ENCODE measurements at places on chromosomes 2 and 18. TPM values are rescaled to one million over a fixed set of nuclear protein-coding genes. Genes with fewer than 3 reads are reported as not detected.
A peak's percentile ranks its signal among the peaks of the same experiment; 100 is the strongest.

XDH gene
- total RNA-seq = 0.27 TPM

- H3K27me3 ChIP-seq = peaks cover 6% of the 10 kb centered on the region
- no peak overlapping the region for H3K27ac ChIP-seq
- DNase-seq = no peak
- no peaks in the 10 kb centered on the region for H3K36me3 ChIP-seq
- H3K4me3 ChIP-seq = no peak overlapping the region
Observed at GRCh38 chr2:1809726-1810125, 65.4 kb upstream of the PXDN start.

DNA sequence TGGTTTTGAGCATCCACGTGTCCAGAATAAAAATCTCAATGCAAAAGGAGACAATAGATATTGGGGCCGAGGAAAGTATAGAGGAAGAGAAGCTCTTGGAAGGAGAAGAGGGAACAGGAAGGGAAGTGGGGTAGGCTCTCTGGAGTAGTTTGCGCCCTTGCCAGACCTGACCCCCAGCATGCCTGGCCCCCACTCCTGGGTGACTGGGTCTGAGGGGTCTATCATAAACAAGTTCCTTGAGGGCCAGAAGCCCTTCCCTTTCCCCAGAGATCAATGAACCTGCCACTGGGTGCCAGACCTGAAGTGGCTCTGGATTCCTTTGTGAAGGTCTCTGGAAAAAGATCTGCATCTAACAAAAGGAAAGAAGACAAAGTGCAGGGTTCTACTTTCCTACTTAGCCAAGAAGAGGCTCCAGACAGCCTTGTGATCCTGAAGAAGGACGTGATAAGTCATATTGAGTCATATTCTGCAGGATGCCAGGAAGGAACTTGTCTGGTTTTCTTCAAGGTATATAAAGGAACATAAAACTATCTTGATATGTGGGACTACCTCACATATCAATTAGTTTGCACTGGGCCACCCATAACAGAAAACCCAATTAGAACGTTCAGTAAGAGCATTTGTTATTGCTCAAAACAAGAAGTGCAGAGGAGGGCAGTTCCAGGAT is 18.7 kb upstream of the ATOH8 start:
- H3K36me3 ChIP-seq = no peaks in the 10 kb centered on the region
- H3K27me3 ChIP-seq = no peaks in the 10 kb centered on the region
- DNase-seq = no peak
- H3K4me1 ChIP-seq = peaks cover 26% of the 10 kb centered on the region
- no peak overlapping the region for H3K4me3 ChIP-seq

RUFY4 gene
- not detected for total RNA-seq

- no peak overlapping the region for H3K27ac ChIP-seq
- no peak for DNase-seq
- no peaks in the 10 kb centered on the region for H3K36me3 ChIP-seq
- no peaks in the 10 kb centered on the region for H3K4me1 ChIP-seq
Observed at GRCh38 chr18:13175754-13176210, 42.8 kb upstream of the LDLRAD4 start.

- H3K36me3 ChIP-seq = peaks cover 66% of the 10 kb centered on the region
- DNase-seq = no peak
- peaks cover 17% of the 10 kb centered on the region for H3K4me1 ChIP-seq
- H3K27ac ChIP-seq = no peak overlapping the region
- no peaks in the 10 kb centered on the region for H3K27me3 ChIP-seq
- H3K4me3 ChIP-seq = no peak overlapping the region
Observed at GRCh38 chr18:58338961-58339592, 289.8 kb downstream of the ALPK2 start.

RGPD3 gene
- 0.21 TPM for total RNA-seq

DNA sequence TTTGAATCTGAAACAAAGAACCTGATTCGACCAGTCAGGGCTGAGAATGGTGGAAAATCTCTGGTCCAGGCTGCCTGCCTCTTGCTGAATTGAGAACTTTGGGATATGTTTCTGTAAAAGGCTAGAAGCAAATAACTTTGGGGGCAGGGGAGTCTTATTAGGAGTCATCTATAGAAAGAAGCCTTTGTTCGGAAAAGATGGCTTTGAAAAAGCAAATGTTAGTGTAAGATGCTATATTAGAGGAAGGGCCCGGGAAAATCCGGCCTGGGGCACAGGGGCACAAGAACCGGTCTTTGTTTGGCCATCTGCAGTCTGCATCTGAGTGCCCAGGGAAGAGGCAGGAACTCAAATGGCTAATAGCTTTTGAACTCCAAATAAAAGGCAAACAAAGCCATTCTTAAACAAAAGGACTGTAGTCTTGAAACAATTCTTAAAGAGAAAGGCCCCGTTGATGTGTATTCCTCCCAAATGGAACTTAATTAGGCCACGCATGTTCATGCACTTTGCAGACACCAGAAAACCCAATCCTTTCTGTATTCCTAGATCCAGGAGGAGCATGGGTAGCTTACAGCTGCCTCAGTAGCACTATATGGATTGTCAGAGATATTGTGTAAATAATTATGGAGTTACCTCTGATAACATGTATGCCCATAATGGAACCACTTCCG is 180.0 kb upstream of the ARL4C start:
- H3K27me3 ChIP-seq = no peaks in the 10 kb centered on the region
- H3K4me1 ChIP-seq = peaks cover 16% of the 10 kb centered on the region
- H3K4me3 ChIP-seq = no peak overlapping the region
- no peak overlapping the region for H3K27ac ChIP-seq
- no peak for DNase-seq

NCKAP5 gene
- total RNA-seq = 34.6 TPM

NEUROD1 gene
- not detected for total RNA-seq

DNA sequence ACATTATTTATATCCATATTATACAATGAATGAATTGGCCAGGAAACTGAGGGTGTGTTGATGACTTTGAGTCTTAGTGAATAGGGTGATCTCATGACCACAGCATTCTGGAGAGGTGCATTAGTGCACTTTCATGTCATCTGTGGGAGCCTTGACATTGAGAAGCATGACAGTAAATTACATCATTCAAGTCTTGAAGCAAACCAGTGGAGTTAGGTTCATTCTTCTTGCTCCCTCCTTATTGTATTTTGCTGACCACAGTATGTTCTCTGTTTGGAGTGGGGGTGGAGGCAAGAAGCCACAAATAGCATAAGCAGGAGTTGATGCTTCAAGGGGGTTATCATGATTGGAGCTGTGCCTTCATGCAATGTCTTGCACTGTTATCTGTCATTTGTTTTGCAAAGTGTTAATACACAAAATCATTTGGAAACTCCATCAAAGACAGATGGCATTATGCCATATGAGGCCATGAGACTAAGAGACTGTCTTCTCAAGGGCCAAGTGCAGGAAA is 680.2 kb downstream of the NYAP2 start:
- H3K27me3 ChIP-seq = no peaks in the 10 kb centered on the region
- DNase-seq = no peak
- no peaks in the 10 kb centered on the region for H3K36me3 ChIP-seq
- H3K27ac ChIP-seq = no peak overlapping the region
- no peaks in the 10 kb centered on the region for H3K4me1 ChIP-seq
- no peak overlapping the region for H3K4me3 ChIP-seq

GRCh38 chr2:174965992-174966744 is 39.0 kb downstream of the CHN1 start:
- peak overlapping the region; percentile 6 for H3K27ac ChIP-seq
- no peak for DNase-seq
- no peak overlapping the region for H3K4me3 ChIP-seq

RESP18 gene
- total RNA-seq = not detected

DNA sequence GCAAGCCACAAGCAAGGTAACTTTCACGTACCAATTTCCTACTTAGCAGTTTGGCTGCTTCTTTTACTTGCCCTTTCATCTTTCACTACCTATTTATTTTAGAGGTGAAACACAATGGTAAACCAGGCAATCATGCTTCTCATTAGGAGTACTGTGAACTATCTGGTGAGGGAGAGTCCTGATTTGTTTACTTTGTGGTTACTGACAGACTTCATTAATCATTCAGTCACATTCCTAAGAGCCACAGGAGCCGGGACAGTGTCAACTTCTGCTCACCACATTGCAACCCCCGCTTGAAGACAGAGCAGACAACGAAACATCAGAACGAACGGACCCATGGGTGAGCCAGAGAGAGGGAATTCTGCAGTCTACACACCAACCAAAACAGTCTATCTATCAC is 28.8 kb downstream of the TUBB6 start:
- no peak overlapping the region for H3K4me3 ChIP-seq
- no peaks in the 10 kb centered on the region for H3K27me3 ChIP-seq
- H3K27ac ChIP-seq = no peak overlapping the region
- peaks cover 78% of the 10 kb centered on the region for H3K36me3 ChIP-seq
- no peak for DNase-seq
- no peaks in the 10 kb centered on the region for H3K4me1 ChIP-seq

GRCh38 chr2:6074089-6074643 is 382.0 kb downstream of the SOX11 start:
- H3K4me1 ChIP-seq = no peaks in the 10 kb centered on the region
- no peaks in the 10 kb centered on the region for H3K36me3 ChIP-seq
- no peak overlapping the region for H3K4me3 ChIP-seq
- H3K27me3 ChIP-seq = no peaks in the 10 kb centered on the region
- DNase-seq = no peak

IL36B gene
- total RNA-seq = not detected

GYPC gene
- 92.6 TPM for total RNA-seq

DNA sequence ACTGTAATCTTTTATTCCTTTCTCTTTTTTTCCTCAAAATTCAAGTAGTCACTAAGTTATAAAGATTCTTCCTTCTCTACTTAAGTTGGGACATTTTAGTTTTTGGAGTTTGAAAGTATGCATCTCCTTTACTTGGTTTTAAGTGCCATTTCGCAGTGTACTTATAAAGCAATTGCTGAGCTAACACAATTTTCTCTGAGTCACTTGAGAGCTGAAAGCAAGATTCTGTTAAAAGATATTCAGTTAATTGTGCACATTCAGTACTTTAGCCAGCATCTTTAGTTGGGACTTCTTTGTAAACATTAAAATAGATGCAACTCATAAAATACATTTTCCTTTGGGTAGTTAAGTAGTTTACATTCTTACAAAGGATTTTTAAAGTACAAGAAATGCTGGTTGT is 136.0 kb downstream of the GFPT1 start:
- H3K4me1 ChIP-seq = no peaks in the 10 kb centered on the region
- no peak overlapping the region for H3K4me3 ChIP-seq
- H3K36me3 ChIP-seq = peaks cover under 1% of the 10 kb centered on the region
- H3K27me3 ChIP-seq = no peaks in the 10 kb centered on the region
- no peak overlapping the region for H3K27ac ChIP-seq
- DNase-seq = no peak

- no peak for DNase-seq
- no peaks in the 10 kb centered on the region for H3K4me1 ChIP-seq
- no peaks in the 10 kb centered on the region for H3K36me3 ChIP-seq
- H3K27ac ChIP-seq = no peak overlapping the region
- H3K27me3 ChIP-seq = no peaks in the 10 kb centered on the region
Observed at GRCh38 chr2:169348321-169349024, 13.9 kb downstream of the LRP2 start.

CD226 gene
- 5.4 TPM for total RNA-seq

DNA sequence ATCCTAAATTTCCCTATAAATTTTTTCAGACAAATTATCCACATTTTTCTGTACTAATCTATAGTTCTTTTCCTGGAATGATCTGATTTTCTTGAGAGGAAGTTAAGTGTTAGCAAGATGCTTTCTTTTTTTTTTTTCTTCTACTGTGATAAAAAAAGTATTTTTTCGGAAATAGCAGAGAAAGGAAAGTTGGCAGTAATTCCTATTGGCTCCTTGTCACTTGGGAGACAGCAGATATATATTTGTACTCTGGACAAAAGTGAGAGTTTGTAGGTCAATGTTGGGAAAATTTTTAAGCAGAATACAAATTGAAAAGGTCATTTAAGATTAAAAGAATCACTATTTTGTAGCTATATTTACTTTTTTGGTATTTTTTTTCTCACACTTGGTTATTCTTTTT is 635.7 kb upstream of the NRXN1 start:
- H3K36me3 ChIP-seq = no peaks in the 10 kb centered on the region

TYMS gene
- 6.4 TPM for total RNA-seq

- no peak overlapping the region for H3K27ac ChIP-seq
- H3K4me3 ChIP-seq = no peak overlapping the region
- no peak for DNase-seq
- no peaks in the 10 kb centered on the region for H3K27me3 ChIP-seq
- no peaks in the 10 kb centered on the region for H3K36me3 ChIP-seq
Observed at GRCh38 chr2:98985905-98986666, 50.1 kb upstream of the CRACDL start.

DNA sequence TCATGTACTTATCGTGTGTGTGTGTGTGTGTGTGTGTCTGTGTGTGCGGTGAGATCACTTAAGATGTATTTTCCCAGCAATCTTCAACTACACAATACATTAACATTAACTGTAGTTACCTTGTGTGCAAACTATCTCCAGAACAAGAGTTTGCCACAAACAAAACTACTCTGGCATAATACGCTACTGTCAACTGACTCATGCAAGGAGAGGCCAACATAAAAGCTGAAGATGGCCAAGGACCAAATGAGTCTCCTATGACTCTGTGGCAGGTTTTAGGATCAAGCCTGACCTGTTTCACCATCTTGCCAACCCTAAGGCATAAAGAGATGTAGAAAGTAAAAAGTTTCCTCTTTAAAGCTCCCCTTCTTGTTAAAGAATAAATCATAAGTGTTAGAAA is 20.1 kb downstream of the CYB5A start:
- no peaks in the 10 kb centered on the region for H3K27me3 ChIP-seq
- no peak overlapping the region for H3K4me3 ChIP-seq
- H3K4me1 ChIP-seq = peaks cover 63% of the 10 kb centered on the region
- H3K27ac ChIP-seq = no peak overlapping the region
- no peak for DNase-seq

Data from lower lobe of right lung (tissue), 2 donors.